Activated CD4-positive, alpha-beta memory T cell treated with anti-CD3 and anti-CD28 coated beads, Interleukin-2, amount 10 ng/mL, durations not matched to agents 7 days and 5 days (primary cell): ENCODE measurements at places on chromosomes 3 and 15. TPM values are rescaled to one million over a fixed set of nuclear protein-coding genes. Genes with fewer than 3 reads are reported as not detected.

Gene ZBBX
- total RNA-seq = not detected

DNA sequence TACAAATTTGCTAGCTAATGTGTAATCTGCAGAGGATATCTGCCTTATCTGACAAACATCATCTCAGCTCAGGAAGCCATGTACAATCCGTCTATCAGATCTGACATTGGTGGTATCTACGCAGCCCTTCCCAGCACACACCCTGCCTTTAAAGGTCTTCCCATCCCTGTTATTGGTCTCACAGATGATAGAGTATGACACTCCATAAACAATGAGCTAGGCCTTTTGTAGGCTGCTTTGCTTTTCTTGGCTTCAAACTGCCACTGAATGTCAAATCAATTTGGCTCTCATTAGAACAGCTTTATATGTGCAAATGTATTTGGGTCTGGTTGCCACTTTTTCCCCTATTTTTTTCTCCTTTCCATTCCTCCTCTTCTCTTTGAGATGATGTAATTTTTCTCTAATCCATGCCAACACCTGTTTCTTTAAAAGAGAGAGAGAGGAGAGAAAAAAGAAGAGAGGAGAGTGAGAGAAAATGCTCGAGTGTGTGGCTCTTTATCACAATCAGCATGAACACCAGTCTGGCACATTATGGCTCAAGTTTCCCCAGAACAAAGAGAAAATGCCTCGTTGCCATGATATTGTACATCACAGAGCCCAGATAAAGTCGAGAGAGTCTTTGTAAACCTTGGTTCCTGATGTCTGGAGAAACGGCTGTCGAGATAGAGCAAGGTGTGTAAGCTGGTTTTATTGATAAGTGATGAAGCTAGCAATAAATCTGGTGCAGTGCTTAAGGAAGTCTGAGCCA is 80.8 kb upstream of the DPH6 start:
- no peaks in the 10 kb centered on the region for H3K36me3 ChIP-seq
- H3K27ac ChIP-seq = no peak overlapping the region
- H3K4me3 ChIP-seq = no peak overlapping the region
- H3K4me1 ChIP-seq = no peaks in the 10 kb centered on the region
- no peak for DNase-seq
- peaks cover 4% of the 10 kb centered on the region for H3K27me3 ChIP-seq

- peak; percentile 56 for DNase-seq
- peak overlapping the region; percentile 88 for H3K27ac ChIP-seq
- no peak overlapping the region for H3K4me3 ChIP-seq
- H3K4me1 ChIP-seq = peaks cover 53% of the 10 kb centered on the region
These were observed 30.3 kb downstream of the RPN1 start for GRCh38 chr3:128620268-128620691.

DNA sequence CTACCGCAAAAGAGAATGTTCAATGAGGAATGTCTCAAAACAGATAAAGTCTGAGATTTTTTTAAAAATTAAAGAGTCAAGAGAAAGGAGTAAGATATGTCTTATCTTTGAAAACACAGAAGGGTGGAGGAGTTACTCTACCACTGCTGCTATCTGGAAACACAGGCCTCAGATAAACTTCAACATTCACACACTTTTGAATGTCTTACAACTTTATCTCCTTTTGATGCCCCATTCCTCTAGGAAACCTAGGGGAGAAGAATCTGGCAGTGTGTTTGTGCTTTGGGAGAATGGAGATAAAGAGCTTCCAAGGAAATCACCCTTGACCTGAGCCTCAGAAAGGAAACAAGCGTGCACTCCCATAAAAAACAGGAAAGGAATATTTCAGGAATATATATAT is 468.2 kb downstream of the PLOD2 start:
- H3K36me3 ChIP-seq = no peaks in the 10 kb centered on the region
- no peak overlapping the region for H3K27ac ChIP-seq
- no peak overlapping the region for H3K4me3 ChIP-seq
- no peaks in the 10 kb centered on the region for H3K27me3 ChIP-seq
- no peaks in the 10 kb centered on the region for H3K4me1 ChIP-seq
